ENCODE measurements at places on chromosomes 11 and 22.

DNA sequence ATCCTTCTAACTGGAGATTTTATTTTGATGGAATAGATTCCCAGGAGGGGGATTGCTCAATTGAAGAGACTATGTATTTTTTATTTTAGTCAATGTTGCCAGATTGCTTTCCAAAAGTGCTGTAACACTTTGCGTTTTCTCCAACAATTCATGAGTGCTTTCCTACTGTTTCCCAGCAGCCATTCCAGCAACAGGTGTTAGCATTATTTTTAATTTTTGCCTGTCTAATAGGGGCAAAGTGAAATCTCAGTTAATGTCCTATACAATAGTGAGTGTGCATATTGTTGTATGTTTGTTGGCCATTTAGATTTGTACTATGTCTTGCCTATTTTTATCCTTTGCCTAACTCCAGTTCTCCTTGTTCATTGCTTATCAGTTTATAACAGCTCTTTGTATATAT is 12.1 kb upstream of the CACNG2 start:
- DNase-seq = no peak

DNA sequence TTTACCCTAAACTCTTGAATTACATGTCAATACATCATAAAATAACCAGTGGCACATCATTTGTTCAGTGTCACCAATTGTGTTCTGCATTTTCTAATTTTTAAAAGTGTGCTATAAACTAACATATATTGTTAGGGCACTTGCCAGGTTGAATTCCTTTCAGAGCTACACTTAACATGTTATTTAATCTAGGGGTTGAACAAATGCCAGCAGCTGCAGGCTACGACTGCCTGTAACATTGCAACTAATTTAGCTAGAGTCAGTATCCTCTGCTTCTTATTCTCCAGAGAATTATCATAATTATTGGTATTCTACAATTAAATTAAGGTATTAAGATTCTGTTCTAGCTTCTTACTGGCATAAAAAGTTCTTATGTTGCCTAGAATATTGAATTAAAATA is 46.4 kb upstream of the ARHGAP42 start:
- no peak for DNase-seq

DNA sequence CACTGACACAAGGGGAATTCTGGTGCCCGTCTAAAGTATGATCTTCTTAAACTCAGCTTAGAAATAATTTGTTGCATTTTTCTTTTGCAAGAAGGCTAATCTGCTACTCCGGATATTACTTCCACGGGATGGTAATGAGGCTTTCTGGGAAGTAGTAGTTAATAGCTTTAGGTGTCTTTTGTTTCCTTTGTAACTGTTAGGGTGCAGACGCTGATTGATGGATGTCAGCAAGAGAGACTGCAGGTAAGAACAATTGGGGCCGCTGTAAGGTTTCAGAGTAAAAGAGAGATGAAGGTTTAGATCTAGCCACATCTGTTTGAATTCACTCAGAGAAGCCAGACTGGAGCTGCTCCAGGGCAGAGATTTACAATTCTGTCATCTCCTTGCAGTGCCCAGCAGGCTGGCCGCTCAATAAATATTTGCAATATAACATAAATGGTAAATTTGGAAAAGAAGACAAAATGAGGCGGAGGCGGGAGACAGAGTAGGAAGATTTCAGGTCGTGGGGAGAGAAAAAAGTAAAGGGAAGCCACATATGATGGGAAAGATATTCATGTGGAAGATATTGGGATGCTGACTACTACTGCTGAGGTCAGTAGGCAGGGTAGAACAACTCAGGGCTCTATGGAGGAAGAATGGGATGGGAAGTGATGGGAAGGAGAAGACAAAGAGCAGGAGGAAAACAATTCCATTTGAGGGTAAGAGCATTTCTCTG is 320.5 kb downstream of the AASDHPPT start:
- DNase-seq = no peak

- DNase-seq = no peak
Observed at GRCh38 chr11:118953265-118953664, 2.8 kb upstream of the UPK2 start.

Measured in omental fat pad (tissue), 4 donors.